ENCODE measurements at places on chromosomes 3 and 15.

DNA sequence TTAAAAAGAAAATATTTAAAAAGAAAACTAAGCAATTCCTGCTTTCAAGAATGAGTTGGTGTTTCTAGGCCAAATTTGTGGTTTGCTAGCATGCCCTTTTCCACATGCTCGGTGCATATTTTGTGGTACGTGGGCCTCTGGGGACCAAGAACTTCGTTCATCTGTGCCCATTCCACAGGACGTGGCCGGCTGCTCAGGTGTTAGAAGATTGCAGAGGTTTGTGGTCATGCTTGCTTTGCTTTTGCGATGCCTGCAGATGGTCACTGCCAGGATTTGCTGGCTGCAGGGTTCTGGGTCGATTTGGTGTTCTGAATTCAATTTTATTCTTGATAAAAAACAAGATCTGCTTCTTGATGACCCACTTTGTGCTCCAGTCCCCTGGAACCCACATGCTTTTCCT lies 7.5 kb downstream of the PSTPIP1 start:
- DNase-seq: no peak

DNA sequence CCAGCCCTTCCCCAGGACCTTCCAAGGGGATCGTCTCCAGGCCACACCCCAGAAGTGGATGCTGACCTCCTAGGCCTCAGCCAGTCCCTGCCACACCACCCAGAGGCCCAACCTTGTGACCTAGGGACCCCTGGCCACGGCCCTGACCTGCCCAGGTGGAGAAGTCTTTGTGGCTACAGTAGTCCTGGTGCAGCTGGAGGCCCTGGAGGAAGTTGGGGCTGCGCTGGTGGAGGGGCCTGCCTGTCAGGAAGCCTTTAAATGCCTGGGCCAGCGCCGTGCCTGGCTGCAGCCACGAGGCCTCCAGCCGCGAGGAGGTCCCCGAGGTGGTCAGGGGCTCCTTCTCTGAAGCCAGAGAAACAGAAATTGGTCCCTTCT lies 23.4 kb downstream of the PLA2G4D start:
- no peak for DNase-seq

- no peak for DNase-seq
Observed at GRCh38 chr3:122052968-122053367, 2.2 kb upstream of the CD86 start.

DNA sequence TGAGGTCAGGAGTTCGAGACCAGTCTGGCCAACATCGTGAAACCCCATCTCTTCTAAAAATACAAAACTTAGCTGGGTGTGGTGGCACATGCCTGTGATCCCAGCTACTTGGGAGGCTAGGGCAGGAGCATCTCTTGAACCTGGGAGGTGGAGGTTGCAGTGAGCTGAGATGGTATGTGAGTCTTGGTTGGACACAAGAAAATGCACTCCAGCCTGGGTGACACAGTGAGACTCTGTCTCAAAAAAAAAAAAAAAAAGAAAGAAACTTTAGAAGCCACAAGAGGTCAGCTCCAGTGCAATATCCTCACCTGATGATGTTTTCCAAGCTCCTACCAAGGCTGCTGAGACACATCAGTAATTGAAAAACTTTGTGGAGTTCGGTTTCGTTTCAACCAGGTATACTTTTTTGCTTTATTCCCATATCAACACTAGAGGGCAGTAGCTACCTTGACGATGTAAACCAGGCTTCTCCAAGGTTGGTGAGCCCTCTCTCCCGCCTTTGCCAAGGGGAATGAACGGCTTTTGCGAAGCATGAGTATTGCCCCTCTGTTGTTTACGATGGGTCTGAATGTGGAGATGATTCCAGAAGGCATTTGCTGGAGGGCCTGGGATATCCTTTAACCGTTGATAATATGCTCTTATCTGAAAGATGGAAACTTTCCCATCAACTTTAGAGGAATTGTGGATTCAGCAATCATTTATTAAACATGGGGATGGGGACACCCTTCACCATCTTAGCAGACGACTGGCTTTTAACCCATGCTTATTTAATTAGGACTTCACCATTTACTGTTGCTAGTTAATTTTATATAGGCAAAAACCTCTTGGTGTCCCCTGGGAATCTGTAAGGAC lies 202.8 kb downstream of the SV2B start:
- peak; percentile 54 for DNase-seq

DNA sequence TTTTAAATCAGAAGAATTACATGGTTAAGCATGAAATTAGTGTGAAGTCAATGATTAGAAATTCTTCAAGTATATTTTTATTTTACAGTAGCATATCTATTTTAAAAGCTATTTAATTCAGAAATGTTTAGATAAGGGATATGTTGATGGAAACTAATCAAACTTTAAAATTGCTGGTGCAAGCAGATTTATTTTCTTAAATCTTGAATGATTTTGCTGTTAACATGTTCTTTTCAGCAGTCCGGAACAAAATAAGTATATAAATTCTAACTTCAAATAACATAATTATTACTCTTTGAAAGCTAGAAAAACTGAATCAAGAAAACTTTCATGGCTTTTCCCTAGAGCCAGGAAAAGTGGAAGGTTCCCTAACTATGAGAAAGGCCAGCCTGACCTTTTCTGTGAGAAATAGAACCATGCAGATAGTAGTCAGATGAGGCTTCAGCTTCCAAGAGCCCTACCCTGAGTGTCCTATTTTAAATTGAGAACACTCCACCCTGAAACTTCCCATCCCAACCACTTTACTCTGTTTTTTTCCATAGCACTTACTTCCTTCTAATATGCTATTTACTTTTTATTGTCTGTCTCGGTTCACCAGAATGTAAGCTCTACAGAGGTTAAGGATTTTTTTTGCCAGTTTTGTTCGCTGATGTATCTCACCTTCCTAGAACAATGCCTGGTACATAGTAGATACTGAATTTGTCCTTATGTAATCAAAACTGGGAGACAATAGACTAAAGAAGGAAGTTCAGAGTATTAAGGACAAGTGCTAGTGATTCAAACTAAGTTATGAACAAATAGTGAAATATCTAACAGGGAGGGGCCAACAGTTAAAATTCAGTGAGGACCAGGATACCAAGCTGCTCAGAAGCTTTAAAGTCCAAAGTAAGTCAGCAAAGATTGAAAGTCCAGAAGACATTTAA lies 66.8 kb downstream of the CD200R1L start:
- DNase-seq: no peak

DNA sequence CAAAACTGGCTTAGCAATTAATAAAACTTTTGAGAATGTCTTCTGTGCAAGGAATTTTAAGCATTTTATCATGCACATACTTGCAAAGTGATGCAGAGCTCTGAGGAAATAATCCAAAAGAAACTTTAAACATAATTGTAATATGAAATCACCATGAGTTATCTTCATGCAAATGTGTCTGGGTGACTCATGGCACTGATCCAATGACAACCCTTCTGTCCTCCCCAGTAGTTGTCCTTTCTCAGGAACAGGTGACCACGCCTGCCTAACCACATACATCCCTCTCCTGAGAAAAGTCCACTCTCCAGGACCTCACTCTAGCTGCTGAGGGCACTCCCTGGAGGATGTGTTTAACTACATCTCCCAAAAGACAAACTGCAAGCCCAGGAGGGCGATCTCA lies 530.6 kb upstream of the IL12A start:
- DNase-seq: no peak

DNA sequence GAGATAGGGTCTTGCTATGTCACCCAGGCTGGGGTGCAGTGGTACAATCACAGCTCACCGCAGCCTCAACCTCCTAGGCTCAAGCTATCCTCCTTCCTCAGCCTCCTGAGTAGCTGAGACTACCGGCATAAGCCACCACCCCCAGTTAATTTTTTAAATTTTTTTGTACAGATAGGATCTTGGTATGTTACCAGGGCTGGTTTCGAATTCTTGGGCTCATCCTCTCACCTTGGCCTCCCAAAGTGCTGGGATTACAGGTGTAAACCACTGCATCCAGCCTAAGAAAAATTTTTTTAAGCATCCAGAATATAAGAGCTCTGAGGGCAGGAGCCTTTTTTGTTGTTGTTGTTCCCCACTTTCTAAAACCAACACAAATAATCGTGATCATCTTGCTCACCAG lies 14.4 kb upstream of the MAP6D1 start:
- no peak for DNase-seq

GRCh38 chr15:31164573-31164912 lies 63.0 kb upstream of the TRPM1 start:
- no peak for DNase-seq

- DNase-seq: no peak
Observed at GRCh38 chr15:60116456-60117089, 112.5 kb downstream of the FOXB1 start.

DNA sequence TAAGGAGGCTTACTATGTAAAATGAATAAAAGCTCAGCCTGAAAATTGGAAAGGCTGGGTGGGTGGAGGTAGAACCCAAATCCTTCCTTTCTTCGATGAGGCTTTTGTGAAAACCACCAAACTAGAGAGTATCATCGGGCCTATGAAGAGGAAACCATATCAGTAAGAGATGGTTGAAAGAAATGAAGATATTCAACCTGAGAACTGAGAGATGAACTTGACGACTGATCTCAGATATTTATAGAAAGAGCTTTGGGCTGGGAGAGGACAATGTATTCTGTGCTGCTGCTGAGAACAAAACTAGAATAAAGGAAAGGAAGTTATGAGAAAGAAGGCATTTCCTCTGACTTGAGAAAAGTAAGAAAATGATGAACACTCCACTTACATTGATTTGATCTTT lies 236.6 kb downstream of the KCNH8 start:
- no peak for DNase-seq

DNA sequence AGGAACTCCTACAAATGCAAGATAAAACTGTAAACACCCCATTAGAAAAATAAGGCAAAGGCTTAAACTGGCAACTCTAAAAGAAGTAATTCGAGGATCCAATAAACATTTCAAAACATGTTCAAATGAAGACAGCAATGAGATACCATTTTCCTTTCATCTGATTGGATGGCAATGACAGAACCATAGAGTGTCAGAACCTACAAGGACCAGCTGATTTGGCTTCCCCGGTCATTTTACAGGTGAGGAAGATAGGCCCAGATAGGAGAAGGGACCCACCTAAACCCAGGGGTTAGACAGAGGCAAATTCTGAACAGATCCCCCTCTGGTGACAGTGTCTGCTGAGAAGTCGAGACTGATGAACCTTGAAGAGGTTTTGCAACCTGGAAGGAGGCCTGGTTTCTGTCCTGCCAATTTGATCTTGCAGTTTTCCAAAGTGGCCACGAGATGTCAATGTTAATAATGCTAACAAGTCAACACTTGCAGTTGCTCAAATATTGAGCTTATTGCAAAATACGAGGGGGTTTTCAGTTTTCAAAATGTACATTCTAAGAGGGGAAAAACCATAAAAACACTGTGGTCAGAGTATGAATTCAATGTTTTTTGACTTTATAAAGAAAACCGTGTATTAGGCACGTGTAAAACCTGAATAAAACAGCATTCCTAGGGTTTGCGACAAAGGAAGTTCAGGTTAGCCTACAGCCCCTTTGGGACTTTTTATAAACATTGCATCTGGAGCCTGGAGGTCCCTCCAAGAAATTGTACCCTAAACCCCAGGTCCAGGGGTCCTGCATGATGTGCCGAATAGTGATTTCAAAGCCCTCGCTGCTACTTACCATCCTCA lies 21.5 kb downstream of the CFAP161 start:
- peak; percentile 67 for DNase-seq

DNA sequence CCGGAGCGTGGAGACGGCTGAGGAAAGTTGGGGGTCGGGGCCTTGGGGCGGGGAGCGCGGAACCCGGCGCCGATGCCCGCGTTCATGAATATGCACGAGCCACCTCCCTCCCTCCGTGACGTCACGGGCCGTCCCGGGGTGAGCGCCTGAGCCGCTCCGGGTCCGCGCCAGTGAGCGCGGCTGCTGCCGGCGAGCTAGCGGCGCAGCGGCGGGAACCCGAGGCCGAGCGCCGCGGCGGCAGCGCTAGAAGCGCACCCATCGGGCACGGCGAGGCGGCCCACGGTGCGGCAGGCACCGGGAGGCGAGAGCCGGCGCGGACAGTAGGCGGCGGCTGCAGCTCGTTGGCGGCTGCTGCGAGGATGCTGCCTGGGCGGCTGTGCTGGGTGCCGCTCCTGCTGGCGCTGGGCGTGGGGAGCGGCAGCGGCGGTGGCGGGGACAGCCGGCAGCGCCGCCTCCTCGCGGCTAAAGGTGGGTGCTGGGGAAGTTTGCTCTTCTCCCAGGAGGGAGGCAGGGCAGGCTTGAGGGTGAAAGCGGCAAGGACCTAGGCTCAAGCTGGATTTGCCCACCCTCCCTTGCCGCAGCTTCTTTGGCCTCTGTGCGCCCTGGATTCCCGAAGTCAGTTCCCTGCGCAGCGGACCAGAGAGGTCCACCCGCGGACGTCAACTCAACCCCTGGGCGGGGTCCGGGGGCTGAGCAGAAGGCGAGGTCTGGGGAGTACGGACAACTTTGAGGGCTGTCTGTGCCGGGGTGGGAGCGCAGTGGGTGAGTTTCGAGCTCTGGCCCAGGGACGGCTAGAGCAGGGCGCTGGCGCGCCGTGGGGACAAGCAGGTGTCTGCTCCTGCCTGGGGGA lies at the start of gene CLSTN2:
Gene CLSTN2, plus strand, starts transcription at position 170 of the 850 bp plus-strand sequence.
- no peak for DNase-seq

DNA sequence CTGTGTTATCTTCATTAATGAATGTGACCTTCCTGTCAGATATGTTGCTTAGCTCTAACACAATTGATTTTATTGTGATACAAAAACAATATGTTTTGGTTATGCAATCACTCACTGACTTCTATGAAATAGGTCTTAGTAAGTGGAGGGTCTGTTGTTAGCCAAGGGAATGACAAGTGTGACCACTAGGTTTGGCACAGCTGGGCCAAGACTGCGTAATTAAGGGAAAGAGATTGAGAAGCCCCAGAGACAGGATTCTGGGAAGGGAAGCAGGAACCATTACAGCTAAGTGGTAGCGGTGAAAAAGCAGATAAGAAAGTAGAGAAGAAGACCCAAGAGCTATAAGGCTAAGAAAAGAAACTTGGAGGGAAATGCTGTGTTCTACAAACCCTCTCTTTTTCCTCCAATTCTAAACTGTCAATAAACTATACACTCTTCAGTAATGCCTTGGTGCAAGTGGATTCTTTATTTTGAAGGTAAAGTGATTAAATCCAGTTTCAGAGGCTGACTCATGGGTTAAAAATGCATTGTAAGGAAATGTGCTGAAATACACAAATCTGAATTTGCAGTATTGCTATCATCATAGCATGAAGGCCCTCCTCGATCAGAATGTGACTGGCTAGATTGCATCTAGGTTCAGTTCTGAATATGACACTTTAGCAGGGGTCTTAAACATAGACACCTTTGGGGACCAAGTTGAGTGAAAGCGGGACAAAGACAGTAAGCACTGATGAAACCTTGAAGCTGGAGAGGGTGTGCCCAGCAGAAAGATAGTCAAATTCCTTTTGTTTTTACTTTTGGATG lies 26.1 kb downstream of the KCNMB2 start:
- no peak for DNase-seq

GRCh38 chr15:41773332-41773728 lies 954 bp upstream of the MAPKBP1 start:
- DNase-seq: no peak

GRCh38 chr3:160162440-160162839 lies 62.8 kb upstream of the C3orf80 start:
- no peak for DNase-seq

- DNase-seq: no peak
Observed at GRCh38 chr15:64163659-64164362, 989 bp upstream of the PPIB start.

- DNase-seq: no peak
Observed at GRCh38 chr15:64288999-64289398, 67.0 kb downstream of the CSNK1G1 start.

- no peak for DNase-seq
Observed at GRCh38 chr3:24181256-24181655, 236.2 kb downstream of the NR1D2 start.

- DNase-seq: no peak
Observed at GRCh38 chr3:178762385-178762784, 226.1 kb downstream of the KCNMB2 start.

- peak; percentile 90 for DNase-seq
Observed at GRCh38 chr3:172106989-172107388, 67.6 kb downstream of the FNDC3B start.

GRCh38 chr15:51356983-51357382 lies 15.5 kb downstream of the GLDN start:
- DNase-seq: no peak

Measured in Jurkat, Clone E6-1 (cell line).